ENCODE measurements at places on chromosomes 2 and 18.

DNA sequence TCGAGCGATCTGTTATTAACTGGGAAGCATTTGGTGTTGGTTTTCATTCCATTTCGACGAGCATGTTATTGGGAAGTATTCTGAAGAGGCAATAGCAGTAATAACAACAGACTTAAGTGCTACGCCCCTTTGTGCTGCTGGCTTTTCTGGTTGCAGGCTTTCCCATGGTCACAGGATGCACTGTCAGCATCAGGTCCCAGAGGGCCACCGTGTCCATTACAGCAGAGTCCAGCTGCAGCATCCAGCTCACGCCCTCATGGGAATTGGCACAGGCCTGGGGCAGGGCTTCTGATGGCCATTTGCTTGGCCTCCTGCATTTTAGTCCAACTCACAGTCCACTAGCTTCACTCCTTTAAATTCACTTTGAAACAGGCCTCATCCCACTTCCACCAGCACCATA is 44.4 kb downstream of the BCL2L11 start:
- no peak for DNase-seq

- DNase-seq = no peak
Measured at GRCh38 chr2:8926356-8926755, 77.1 kb downstream of the MBOAT2 start.

GRCh38 chr2:136325844-136326331 is 207.9 kb upstream of the CXCR4 start:
- no peak for DNase-seq

DNA sequence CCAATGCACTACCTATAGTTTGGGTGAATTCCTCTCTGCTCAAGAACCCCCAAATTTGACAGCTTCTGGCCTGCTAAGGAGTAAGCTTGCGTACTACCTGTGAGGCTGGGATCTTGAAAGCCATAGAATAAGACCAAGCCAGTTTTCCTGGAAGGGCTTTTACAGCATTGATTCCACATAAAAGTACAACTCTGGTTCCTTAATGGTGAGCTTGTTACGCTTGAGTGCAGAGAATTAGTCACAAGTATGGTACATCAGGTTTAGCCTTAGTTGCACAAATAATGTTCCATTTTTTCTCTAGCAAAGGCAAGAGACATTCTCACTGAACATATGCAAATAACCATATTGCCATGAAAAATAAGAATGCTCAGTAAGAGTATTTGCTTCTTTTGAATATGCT is 39.1 kb upstream of the STK39 start:
- DNase-seq = no peak

DNA sequence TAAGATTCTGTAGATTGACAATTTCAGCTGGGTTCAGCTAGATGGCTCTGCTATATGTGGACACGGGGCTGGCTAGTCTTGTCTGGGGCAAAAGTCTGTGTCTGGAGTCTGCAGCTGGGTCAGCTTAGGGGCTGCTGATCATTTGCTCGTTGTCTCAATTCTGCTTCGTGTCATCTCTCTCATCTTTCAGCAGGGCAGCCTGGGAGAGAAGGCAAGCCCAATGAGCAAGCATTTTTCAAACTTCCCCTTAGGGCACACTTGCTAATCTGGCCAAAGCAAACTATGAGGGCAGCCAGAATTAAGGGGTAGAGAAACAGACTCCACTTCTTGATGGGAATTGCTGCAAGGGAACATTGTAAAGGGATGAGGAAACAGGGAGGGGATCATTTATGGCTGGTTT is 462.6 kb downstream of the SLC4A3 start:
- no peak for DNase-seq

DNA sequence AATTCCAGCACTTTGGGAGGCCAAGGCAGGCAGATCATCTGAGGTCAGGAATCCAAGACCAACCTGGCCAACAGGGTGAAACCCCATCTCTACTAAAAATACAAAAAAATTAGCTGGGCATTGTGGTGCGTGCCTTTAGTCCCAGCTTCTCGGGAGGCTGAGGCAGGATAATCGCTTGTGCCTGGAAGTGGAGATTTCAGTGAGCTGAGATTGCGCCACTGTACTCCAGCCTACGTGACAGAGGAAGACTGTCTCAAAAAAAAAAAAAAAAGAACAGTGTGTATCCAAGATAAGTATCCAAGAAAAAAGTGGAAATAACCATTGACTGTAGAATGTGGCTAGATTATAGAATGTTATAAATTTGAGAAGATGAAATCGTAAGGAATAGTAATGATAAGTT is 142.1 kb downstream of the FAM124B start:
- DNase-seq = no peak

- no peak for DNase-seq
Measured at GRCh38 chr2:145598434-145598833, 1078.5 kb upstream of the ZEB2 start.

GRCh38 chr2:101219246-101219645 is 33.4 kb upstream of the CNOT11 start:
- DNase-seq = no peak

- no peak for DNase-seq
Measured at GRCh38 chr2:241505781-241506201, 2.6 kb downstream of the STK25 start.

DNA sequence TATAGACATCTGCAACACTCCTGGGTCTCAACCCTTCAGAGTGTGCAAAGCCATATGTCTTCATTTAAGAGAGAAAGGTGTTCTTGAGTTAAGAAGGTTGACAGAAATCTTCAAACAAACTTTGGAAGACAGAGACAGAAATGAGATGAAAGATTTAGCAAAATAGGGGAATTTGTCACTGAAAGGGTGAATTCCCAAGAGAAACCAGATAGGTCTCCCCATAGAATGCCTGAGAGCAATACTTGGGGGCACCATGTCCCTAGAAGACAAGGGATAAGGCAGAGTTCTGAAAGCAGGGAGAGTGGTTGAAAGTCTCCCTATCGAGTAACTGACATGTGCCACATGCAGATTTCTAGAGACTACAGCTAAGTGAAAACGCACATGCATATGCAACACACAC is 50.0 kb downstream of the AP1S3 start:
- no peak for DNase-seq

- no peak for DNase-seq
Measured at GRCh38 chr2:30915486-30915885, 108.2 kb upstream of the CAPN13 start.

DNA sequence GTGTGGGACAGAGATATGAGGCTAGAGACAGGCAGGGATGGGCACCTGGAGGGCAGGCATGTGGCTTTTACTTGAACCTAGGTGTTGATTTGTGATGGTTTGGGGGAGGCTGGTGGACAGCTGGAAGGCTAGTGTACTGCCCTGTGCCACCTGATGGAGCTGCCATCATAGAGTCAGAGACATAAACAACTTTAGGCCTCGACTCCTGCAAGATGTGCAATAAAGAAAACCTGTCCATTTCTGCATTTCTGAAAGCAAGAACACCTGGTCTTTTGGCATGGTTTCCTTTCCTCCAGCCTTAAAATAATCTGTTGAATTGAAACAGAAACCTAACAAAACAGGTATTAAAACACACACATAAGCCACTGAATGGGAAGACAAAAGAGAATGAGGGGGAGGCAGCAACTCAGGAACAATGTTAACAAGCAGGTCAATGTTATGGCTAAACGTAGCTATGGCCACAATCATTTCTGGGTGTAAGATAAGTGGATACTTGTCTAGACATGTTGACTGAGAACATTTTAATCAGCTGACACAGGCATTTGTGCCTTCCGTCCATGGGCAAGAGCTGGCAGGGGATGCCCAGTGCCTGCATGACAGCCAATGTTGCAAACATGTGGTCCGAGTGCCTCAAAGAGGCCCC is 87.8 kb downstream of the KCTD1 start:
- no peak for DNase-seq

DNA sequence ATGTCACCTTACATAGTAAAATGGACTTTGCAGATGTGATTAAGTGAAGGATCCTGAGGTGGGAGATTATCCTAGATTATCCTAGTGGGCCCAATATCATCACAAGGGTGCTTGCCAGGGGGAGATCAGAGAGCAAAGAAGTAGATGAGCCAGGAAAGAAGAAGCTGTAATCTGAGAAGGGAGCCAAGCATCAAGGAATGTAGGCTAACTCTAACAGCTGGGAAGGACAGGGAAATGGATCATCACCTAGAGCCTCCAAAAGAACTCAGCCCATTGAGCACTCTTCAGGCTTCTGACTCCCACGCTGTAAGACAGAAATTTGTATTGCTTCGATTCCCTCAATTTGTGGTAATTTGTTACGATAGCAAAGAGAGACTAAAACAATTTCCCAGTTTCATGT is 309.9 kb downstream of the LRP1B start:
- no peak for DNase-seq

DNA sequence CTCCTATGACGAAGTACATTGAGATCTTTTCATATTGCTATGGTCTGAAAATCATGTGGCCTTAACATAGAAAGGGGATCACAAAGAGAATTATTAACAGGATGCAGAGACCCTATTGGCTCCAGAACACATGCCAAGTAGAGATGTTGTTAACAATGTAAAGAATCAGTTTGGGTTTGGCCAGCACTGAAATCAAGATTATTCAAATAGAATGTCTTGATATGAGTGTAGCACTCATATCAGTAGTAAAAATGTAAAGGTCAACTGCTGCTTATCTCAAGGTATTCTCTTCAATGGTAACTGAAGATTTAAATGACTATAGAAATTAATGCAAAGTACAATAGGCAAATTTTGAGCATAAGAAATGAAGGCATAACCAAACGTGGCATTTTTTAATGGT is 262.8 kb downstream of the PTH2R start:
- DNase-seq = no peak

GRCh38 chr2:70979180-70979488 is 704 bp downstream of the ANKRD53 start:
- no peak for DNase-seq

DNA sequence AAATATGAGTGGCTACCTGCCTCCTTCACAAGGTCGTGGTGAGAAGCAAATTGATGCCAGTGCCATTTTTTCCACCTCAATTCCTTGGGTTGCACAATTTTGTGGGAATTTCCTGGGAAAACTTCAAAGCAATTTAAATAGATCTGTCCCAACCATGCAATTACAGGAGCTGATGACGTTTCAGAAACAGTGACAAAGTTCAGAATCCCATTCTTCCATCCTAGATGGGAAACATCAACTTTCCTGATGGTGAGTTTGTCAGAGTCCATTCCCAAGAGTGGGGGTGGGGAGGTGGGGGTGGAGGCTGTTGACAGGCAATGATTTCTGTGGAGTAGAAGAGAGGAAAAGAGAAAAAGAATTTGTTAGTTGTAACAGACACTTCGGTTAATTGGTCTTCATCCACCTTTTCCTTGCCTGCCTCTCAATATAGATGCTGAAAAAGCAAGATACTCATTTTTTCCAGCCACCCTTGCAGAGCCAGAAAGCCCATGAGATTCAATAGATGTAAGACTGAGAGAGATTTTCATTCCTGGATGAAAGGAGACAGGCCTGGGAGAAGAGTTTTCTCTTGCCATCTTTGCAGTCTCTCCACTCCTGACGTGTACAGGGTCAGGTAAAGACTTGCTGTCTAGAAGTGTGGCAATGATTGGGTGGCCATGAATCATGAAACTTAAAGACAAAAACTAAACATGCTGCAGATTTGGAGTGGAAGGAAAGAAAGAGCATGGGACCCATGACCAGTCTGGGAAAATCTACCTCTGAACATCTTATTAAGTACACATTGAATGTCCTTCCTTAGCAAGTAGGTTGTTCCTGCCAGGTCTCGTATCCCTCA is 47.3 kb downstream of the SOCS6 start:
- DNase-seq = no peak

DNA sequence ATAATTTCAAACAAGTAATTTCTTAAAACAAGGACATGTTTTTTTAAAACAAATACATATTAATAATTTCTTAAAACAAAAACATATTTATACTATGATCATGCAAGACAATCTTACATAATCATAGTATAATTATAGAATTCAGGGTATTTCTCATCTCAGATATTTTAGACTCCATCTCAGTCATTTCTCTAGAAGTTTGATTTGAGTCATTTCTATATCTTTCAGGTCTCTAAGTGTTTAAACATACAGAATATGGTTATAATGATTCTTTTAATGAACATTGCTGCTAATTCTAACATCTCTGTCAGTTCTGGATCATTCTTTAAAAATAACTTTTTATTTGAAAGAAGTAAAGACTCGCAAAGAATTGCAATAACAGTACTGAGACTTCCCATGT is 154.2 kb upstream of the KYNU start:
- no peak for DNase-seq

DNA sequence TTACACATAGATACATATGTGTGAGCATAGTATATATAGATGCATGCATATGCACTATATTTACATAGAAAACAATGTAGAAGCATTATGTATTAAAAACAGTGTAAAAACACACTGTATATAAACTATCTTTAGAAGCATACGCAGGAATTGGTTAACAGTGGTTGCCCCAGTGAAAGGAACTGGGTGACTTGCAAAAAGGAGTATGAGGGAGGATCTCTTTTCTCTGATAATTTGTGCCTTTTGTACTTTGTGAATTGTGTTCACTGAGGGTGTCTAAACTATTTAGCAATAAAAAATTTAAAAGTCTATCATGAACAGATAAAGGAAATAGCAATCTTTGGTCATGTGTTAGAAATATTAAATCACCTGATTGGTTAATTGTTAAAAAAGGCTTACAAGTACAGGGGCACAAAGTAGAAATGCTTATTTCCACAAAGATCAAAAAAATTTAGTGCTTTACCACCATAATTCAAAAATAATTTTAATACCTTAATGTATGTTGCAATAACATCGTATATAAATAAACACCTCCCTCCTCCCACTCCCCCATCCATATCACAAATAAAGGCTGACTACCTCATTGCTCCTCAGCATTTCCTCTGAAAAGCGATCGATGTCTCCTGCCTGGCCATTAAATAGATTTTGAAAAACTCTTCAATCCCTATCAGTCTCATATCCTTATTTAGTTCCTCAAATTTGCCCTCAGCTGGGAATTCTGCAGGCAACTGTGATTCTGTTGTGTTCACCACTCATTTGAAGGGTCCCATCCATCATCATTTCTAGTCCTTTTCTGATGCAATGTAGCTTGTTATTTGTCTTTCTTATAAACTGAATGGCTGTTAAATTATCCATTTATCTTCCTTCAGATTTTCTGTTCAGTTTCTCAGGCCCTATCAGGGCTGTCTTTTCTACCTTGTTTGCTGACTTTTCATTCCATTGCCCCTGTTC is 257.3 kb downstream of the AGPS start:
- no peak for DNase-seq

Data from activated CD4-positive, alpha-beta T cell treated with anti-CD3 and anti-CD28 coated beads, Interleukin-2, amount 50 U/mL, for 24 hours (primary cell).